NCI-H1105 (cell line): ENCODE measurements at places on chromosomes 16 and 17.

GRCh38 chr17:74569020-74570003 is 2.0 kb upstream of the CD300H start:
- DNase-seq: no peak

DNA sequence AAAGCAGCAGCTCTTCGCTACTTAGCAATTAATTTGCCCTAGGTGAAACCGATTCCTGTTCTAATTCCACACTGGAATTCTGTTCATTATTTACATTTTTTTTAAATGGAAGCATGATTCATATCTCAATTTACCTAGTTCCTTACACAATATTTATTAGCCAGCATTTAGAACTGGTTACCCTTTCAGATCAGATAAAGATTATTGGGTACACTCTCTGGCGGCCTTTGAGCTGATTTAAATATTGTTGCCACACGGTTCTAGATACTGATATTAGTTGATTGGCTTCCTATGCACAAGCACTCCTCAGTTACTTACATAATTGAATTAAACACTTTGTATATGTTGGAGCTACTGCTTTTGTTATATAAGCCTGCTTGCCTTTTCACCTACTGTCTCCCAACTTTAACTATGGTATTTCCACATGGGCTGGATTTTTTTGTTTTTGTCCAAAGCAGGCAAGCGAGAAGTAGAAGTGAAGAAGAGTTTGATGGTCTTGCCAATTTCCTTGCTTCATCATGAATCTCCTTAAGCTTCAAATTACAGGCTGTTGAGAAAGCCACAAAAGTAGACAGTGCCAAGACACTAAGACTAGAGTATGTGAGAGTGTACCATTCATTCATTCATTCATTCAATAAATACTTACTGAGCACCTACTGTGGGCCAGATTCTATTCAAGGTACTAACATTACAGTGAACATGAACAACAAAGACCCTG is 3.9 kb upstream of the ALDH3A2 start:
- no peak for DNase-seq

- no peak for DNase-seq
Observed at GRCh38 chr16:72493716-72494415, 321.9 kb upstream of the PMFBP1 start.

GRCh38 chr16:668519-669171 is 713 bp downstream of the RHOT2 start:
- no peak for DNase-seq

DNA sequence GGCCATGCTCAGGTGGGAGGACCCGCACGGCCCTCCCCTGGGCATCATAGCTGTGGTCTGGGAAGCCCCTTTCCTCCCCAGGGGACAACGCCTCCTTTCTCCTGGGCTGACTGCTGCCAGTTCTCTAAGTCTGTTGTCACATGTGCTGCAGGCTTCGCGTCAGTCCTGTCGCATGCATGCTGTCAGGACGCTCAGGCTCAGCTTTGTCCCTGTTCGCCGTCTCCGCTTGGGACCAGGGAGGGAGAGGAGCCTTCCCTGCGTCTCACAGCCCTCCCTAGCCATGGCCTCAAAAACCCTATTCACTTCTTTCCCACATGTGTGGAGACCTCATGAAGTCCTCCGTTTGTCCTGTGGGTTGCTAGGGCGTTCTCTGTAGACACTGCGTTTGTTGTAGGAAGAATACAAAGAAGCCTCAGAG is 21.4 kb downstream of the LDHD start:
- DNase-seq: no peak

GRCh38 chr17:5135726-5136579 is 20.1 kb downstream of the USP6 start:
- no peak for DNase-seq

DNA sequence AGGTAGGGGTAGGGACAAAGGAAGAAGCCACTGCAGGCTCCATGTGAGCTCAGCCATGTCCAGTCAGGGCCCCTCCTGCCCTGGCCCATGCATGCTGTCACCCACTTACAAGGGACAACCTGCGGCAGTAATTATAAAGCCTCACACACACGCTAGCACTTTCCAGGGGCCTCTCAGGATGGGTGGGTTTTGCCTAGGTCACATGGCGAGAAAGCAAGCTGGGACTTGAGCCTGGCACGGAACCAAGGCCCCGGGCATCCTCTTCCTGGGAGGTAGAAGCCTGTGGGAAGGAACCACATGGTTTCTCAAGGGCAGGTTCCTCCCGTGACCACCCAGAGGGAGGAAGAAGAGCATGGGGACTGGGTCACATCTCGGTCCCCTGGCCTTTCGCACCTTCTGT is 7.0 kb downstream of the ZNF319 start:
- DNase-seq: peak; percentile 75

DNA sequence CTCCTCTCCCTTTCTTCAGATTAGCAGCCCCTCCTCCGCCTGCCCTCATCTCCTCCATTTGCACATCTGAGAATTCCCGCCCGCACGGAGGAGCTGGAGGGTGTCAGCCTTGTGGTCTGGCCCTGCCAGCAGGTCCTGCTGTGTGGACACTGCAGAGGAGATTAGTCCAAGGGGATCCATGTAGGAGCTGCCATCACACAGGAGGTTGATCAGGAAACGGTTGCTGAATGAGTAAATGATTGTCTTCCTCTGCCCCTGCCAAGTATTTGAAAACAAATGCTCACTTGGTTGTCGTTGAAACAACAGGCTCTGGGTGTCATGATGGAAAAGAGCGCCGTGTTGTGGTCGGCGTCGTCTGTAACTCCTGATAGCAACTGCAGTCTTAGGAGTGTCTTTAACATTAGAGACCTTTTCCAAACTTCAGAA is 63.8 kb upstream of the CHMP6 start:
- DNase-seq: no peak

DNA sequence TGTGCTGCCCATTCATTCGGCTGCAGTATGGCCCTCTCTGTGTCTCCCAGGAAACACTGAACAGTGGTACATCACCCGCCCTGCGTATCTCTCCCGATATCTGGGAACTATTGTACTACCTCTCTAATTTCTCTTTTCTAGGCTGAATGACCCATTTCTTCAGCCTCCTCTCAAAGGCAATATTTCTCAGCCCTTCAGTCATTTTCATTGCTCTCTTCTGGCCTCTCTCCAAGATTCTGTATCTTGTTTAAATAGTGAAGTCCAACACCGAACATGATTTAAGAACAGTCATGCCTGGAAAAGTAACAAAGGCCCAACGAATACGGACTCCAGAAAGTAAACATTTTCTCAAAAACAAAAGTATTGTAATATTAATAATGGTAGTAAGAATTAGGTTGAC is 220.1 kb downstream of the ZFHX3 start:
- no peak for DNase-seq

DNA sequence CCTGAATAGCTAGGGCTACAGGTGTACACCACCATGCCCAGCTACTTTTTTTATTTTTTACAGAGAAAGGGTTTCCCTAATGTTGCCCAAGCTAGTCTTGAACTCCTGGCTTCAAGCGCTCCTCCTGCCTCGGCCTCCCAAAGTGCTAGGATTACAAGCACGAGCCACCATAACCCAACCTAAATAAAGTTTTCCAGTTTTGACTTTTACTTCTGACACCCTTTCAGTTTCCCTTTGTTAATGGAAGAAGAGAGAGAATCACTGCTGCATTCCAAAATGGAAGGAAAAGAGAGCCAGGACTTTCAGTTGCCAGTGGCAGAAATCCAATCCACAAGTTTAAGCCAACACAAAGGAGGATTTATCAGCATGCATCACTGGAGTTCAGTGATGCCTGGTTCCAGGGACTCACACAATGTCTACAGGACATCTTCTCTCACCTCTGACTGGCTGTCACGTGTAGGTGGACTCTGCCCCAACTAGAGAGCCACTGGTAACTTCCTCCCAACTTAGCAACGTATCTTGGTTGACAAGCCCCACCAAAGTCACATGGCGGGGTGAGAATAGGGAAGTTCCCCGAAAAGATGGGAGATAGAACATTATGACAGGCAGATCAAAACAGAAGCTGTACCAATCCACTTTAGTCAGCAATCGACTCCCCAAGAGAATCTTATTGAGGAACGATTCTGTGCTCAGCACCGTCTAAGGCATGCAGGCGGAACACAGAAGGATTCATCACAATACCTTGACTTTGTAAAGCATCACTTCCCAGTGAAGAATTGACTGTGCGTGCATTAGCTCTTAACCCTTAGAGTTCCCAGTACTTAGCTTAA is 46.5 kb downstream of the GAS7 start:
- DNase-seq: no peak

DNA sequence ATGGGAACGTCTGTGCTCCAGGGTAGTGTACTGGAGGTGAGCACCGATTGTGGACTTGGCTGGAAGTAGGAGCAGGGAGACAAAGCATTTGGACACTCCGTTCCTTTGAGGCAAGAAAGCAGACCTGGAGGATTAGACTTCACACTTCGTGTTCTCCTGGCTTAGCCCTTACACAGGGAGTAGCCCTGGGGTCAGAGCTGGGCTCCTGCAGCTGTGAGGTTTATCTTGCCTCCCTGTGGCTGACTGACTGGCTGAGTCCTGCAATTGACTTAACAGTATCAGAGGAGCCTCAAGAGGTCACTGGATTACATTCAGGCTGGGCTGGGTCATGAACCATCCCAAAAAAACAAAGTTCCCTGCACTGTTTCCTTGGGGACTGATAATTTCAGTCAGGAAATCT is 37.1 kb downstream of the MPRIP start:
- no peak for DNase-seq

DNA sequence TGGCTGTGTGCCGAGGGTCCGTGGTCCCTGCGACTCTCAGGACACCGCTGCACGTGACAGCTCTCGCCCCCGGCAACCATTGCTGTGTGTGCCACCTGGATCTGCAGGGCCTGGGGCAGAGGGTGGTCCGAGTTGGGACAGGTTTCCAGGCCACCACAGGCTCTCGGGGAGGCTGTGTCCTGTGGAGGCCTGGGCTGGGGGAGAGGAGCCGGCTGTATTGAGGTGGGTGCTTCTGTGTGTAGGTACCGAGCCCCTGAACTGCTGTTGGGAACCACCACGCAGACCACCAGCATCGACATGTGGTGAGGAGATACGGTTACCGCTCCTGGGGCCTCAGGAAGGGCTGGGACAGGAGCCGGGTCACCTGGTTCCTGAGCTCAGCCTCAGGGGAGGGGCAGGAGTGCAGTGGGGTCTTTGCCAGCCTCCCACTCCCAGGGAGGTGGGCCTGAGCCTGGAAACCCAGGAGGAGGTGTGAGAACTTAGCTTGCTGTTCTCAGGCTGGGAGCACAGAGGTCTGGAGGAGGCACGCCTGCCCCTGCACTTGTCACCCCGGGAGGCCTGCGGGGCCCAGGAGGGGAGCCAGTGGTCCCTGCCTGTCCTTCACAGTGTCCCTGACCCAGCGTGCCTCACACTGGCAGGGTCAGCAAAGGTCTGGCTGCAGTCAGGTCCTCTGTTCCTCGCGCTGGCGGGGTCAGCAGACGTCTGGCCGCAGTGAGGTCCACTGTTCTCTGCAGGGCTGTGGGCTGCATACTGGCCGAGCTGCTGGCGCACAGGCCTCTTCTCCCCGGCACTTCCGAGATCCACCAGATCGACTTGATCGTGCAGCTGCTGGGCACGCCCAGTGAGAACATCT is 7.3 kb downstream of the SPATA2L start:
- DNase-seq: no peak

- no peak for DNase-seq
Observed at GRCh38 chr16:23369416-23369815, 67.3 kb downstream of the SCNN1B start.

- DNase-seq: no peak
Observed at GRCh38 chr16:51166541-51166940, 15.5 kb upstream of the SALL1 start.

DNA sequence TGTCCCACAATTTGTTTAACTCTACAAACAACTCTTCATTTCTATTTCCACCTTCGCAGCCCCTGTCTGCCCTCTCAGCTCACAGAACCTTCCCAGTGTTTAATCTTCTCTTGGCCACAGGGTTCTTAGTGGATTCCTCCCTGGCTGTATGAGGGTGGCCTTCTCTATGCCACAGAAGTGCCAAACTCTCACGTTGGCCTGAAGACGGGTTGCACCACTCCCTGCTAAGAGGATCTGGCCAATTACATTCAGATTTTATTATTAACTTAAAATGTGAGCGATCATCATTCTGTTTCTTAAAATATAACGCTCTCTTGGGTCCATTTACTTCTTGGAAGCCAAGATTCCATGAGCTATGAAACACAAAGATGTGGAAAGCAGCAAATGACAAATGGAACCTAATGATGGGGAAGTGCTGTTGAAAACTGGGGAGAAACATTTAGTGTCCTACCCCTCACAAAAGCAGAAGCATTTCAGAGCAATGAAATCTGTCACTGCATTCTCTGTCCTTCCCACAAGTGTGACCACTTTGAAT is 91.3 kb upstream of the NOG start:
- no peak for DNase-seq

GRCh38 chr17:74480290-74480689 is 13.9 kb downstream of the CD300A start:
- no peak for DNase-seq

- no peak for DNase-seq
Observed at GRCh38 chr16:3035972-3036725, 595 bp downstream of the BICDL2 start.

DNA sequence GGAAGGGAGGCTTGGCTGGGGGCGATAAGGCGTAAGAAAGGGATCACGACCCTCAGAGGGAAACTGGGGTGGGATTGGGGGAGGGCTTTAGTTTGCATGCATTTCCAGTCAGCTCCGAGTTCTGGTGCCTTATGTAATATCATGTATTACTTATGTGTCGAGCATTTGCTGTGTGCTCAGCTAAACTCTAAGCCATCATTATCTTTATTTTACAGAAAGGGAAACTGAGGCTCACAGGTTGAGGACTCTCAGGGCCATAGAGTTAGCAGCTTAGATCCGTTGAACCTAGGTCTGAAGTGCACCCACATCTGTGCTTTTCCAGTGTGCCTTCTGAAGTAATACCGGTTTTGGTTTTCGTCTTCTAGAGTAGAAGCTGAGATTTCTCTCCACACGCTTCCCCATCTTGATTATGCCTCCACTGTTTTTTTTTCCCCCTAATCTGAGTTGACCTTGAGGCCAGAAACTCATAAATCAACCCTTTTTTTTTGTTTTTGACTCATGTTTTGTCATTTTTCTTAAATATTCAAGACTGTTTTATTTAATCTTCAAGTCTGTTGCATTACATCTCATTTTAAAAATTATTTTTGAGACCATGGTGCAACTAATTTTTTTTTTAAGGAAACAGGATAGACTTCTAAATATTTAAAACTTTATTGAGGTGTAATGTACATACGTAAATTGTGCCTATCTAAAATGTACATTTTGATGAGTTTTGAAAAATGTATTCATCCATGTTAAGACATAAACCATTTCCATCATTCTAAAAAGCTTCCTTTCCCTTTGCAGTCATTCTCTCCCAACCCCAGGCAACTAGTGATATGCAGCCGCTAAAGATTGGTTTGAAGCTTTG is 741 bp downstream of the CYB5B start:
- no peak for DNase-seq

GRCh38 chr16:30011714-30012504 is 1.1 kb upstream of the DOC2A start:
- DNase-seq: no peak
